CD4-positive, alpha-beta T cell treated with Interleukin-10 for 1 hour (primary cell): ENCODE measurements at places on chromosomes 13 and 19.

DNA sequence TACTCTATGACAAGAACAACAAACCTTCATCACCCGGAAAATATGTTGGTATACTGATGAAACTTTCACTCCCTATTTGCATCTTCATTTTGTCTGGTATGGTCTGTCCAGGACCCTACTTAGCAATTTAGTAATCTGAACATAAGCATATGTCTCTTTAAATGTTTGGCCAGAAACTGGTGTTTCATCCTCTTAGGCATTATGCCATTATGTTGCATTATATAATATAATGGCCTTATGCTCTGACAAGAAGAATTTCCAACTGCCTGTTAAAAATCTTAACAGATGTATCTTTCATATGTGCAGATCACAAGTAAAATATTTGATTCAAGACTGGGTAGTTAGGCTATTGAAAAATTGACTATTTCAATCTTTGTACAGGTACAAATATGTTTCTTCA, 610.6 kb upstream of the PRR20A start:
- DNase-seq, result no peak

DNA sequence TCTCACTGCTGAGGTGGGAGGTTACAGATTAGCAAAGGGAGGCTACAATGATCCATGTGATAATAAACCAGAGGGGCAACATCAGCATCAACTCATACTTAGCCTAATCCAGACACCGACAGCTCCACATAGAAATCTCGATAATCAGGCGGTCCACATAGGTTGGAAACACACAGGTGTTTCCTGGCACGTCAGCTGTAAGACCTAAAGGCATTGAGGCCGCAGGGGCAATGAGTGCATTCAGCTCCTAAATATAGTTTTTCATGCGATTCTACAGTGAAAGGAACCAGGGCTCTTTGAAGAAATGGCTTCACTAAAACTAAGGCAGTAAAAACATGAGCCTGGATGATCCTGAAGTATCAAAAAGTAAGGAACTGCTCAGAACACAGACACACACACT, 19.3 kb downstream of the PLPP2 start:
- no peak for DNase-seq

DNA sequence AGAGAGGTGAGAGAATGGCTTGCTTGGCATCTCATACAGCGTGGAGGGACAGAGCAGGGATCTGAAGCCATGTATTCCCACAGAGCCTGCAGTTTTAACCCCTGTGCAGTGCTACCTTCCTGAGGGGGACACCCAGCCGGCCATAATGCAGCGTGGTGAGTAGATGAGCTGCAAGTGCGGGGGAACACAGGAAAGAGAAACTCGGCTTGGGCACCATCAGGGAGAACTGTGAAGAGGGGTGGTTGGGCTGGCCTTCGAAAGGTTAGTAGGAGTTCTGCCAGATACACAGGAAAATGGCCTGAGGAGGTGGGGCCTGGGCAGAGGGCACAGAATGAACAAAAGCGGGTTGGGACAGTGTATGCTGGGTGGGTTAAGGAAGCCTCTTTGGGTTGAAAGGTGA, 88.3 kb downstream of the SIPA1L3 start:
- DNase-seq, result no peak

DNA sequence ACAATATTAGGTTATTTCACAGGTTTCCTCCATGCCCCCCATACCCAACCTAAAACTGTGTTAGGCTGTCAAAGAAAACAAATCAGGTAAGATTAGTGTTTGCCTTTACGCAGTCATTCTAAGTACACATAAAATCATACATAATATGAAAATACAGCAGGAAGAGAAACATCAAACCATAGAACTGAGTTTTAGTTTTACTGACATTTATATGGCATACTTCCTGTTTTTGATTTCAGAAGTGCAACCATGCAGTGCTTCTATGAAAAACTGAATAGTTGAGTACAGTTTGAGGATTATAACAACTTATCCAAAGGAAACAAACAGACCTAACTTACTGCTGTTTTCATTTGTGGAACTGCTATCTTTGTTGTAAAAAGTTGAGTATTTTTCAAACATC, 91.3 kb downstream of the KCNRG start:
- DNase-seq, result no peak

DNA sequence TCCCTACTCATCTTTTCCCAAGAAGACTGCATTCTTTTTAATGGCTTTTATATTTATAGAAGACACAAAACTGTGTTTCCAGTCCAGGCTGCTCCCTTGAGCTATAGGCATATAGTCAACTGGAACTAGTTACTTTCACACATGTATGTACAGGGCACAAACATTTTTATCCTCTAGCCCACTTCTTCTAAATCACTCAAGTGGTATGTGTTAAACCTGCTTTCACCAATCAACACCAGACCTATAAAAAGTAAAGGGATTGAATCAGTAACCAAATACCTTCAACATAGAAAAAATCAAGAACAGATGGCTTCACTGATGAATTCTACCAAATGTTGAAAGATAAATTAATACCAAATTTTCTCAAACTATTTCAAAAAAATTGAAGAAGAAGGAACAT, 584.2 kb upstream of the SLITRK1 start:
- no peak for DNase-seq

- DNase-seq, result no peak
Observed at GRCh38 chr19:290372-291005, 714 bp downstream of the PLPP2 start.

- DNase-seq, result no peak
Observed at GRCh38 chr19:51421229-51422052, 4.0 kb upstream of the SIGLEC10 start.

GRCh38 chr13:75263741-75264407, 218.1 kb downstream of the TBC1D4 start:
- DNase-seq, result no peak

DNA sequence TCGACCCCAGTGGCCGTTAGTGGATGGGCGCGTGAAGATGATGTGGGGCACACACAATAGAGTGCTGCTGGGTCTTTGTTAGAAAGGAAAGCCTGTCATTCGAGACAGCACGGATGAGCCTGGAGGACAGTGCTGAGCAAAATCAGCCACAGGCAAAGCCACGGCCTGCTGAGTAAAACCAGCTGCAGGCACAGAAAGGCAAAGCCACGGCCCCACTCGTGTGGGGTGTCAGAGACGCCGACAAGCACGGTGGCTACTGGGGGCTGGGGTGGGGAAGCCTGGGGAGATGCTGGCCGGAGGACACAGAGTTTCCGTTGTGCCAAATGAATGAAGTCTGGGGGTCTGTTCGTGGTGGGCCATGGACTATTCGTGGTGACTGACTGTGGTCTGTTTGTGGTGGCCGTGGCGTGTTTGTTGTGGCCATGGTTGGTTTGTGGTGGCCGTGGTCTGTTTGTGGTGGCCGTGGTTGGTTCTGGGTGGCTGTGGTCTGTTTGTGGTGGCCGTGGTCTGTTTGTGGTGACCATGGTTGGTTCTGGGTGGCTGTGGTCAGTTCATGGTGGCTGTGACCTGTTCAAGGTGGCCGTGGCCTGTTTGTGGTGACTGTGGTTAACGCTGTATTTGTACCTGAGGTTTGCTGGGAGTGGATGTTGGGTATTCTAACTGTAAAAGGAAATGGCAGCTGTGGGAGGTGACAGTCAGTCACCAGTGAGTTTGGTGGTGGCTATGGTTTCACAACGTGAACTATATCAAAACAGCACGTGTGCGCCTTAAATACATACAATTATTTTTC, 36.3 kb downstream of the MCF2L start:
- peak; percentile 39 for DNase-seq

- DNase-seq, result peak; percentile 71
Observed at GRCh38 chr13:30576528-30576927, 41.2 kb upstream of the USPL1 start.

GRCh38 chr13:109419896-109420295, 366.5 kb downstream of the IRS2 start:
- no peak for DNase-seq

DNA sequence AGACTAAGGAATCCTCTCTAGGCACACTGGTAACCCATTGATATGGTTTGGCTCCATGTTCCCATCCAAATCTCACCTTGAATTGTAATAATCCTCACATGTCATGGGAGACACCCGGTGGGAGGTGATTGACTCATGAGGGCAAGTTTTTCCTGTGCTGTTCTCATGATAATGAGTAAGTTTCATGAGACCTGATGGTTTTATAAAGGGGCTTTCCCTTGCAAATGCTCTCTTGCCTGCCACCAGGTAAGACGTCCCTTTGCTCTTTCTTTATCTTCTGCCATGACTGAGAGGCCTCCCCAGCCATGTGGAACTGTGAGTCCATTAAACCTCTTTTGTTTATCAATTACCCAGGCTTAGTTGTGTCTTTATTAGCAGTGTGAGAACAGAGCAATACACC, 81.4 kb upstream of the GPC6 start:
- no peak for DNase-seq

- DNase-seq, result peak; percentile 90
Observed at GRCh38 chr19:48858984-48859710, 9.3 kb downstream of the PLEKHA4 start.

GRCh38 chr13:34623331-34623730, 318.7 kb upstream of the NBEA start:
- DNase-seq, result no peak

GRCh38 chr19:7153022-7153421, 83.5 kb downstream of the ZNF557 start:
- DNase-seq, result no peak

- DNase-seq, result no peak
Observed at GRCh38 chr19:38741670-38742069, 2.6 kb downstream of the CAPN12 start.

GRCh38 chr13:31538067-31539042, 201.0 kb upstream of the RXFP2 start:
- no peak for DNase-seq

- DNase-seq, result no peak
Observed at GRCh38 chr13:34464011-34464410, 478.1 kb upstream of the NBEA start.

GRCh38 chr13:41563984-41564365, 106.6 kb downstream of the RGCC start:
- no peak for DNase-seq

GRCh38 chr13:83423381-83423780, 458.9 kb downstream of the SLITRK1 start:
- no peak for DNase-seq

GRCh38 chr19:45103156-45103507, 10.2 kb downstream of the PPP1R37 start:
- DNase-seq, result peak; percentile 48

DNA sequence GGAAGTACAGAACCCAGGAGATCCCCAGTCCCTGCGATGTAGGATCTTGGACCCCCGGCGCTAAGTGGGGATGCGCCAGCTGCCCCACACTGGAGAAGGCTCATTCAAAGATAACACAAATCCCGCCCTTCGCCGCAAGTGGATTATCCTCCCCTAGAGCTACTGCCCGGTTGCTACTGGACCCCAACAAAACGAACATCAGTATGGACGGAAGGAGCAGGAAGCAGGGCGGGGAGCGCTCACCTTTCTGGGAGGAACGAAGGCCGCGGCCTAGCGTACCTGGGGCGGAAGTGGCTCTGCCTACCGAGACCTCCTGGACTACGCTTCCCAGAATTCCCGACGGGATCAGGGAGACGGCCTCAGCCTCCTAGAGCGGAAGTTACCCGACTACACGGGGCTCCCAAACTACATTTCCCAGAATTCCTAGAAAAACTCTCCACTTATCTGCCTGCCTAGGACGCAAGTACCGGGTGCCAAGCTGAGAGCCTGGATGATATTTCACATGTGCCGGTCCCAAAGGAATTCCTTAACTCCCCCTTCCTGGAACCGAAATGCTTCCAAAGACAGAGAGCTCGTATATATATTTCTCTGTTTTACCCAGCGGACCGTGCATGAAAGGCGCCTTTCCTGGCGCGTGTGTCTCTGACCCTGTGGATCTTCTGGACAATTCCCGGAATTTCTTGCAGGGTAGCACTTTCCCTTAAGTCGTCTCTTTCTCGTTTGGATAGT, at the start of gene ZNF112:
Gene ZNF112, minus strand, starts transcription at position 298 of the 729 bp plus-strand sequence. CDS start 16,141 bp downstream, outside the sequence.
- DNase-seq, result peak; percentile 1

- no peak for DNase-seq
Observed at GRCh38 chr13:55816976-55817601, 1323.6 kb upstream of the PRR20A start.
